ENCODE measurements at places on chromosomes 11 and 22.

DNA sequence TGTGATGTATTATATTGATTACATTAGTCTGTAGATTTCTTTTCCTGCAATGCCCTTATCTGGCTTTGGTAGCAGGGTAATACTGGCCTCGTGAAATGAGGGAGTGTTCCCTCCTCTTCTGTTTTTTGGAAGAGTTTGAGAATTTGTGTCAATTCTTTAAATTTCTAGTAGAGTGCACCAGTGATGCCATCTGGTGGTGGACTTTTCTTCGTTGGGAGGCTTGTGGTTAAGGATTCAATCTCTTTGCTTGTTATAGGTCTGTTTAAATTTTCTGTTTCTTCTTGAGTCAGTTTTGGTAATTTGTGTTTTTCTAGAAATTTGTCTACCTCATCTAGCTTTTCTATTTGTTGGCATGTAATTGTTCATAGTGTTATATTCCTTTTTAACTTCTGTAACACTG is 18.9 kb downstream of the SHANK3 start:
- no peak for DNase-seq

DNA sequence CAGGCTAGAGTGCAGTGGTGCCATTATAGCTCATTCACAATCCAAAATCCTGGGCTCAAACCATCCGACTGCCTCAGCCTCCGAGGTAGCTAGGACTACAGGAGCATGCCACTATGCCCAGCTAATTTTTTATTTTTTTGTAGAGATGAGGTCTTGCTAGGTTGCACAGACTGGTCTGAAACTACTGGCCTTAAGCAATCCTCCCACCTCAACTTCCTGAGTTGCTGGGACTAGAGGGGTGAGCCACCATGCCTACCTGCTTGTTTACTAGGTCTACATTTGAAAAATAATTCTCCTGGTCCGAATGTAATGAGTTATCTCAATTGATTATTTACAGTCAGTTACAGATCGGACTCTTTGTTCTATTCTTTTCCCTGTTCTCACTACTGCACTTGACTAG is 22.0 kb downstream of the TAF1D start:
- no peak for DNase-seq

DNA sequence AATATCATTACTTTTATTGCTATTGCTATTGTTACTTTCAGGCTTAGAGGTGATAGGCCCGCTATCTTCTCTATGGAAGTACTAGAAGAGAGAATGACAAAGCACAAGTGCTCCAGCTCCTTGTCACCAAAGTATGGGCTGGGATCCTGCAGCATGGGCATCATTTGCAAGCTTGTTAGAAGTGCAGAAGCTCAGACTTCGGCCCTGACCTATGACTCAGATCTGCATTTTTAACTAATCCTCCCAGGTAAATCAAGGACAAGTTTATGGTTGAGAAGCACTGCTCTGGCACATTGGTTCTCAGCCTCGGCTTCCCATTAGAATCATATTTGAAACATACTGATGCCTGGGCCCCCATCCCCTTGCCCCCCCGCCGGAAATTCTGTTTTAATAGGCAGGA is 8.6 kb upstream of the ENDOD1 start:
- DNase-seq: no peak

DNA sequence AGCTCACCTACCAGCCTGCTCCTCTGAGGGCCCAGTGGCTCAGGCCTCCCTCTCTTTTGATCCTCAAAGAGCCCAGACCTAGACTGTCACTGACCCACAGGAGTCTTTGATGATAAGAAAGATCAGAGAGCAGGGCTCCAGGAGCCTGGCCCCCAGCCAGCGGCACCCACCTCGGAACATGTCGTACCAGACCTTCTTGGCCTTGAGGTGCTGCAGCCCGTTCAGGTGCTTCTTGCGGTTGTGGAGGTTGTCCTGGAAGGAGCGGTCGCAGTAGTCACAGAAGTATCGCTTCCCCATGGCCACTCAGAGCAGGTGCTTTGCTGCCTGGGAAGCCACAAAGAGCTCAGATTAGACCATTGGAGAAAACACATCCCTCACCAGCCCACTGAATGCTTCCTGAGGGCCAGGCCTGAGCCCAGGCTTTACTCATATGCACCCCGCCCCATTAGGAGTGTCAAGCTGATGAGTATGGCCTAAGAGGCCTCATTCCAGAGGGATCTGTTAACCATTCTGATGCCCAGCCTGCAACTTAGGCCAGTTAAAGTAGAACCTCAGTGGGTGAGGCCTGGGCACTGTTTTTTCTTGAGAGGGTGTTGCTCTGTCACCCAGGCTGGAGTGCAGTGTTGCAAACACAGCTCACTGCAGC is 18.4 kb downstream of the ZMAT5 start:
- DNase-seq: no peak

GRCh38 chr11:93622043-93622442 is 39.4 kb upstream of the CEP295 start:
- DNase-seq: no peak

Measured in vagina (tissue), 2 donors.